ENCODE measurements at places on chromosomes 7 and 10.

DNA sequence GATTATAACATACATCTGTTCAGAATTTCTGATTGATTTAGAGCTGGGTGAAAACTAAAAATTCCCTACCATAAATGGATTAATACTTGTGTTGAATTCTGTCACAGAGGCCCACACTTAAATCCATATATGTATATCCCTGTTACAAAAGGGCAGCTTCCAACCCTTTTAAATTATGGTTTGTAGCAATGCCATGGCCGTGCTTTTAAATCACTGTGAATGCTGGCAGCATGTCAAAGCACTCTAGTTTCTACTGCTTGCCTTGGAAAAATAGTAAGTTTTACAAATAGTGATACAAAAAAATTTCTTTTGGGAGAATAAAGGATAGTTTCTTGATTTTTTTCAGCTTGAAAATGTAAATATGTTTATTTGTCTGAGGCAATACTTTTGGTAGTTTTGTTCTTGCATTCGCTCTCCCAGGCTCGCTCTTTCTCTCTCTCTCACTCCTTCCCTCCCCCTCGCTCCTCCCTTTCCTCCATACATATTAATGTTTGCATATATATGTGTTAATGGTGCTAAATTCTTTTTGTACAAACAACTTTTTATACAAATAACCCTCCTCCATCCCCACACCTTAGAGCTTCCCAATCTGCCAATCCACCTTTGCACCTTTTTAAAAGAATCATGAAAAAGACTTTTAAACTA, 29.8 kb downstream of the TES start:
- DNase-seq = no peak

- no peak for DNase-seq
Measured at GRCh38 chr10:97762816-97763215, 9.0 kb downstream of the SFRP5 start.

GRCh38 chr10:125057158-125058001, 103.0 kb downstream of the CTBP2 start:
- DNase-seq = peak; percentile 91

DNA sequence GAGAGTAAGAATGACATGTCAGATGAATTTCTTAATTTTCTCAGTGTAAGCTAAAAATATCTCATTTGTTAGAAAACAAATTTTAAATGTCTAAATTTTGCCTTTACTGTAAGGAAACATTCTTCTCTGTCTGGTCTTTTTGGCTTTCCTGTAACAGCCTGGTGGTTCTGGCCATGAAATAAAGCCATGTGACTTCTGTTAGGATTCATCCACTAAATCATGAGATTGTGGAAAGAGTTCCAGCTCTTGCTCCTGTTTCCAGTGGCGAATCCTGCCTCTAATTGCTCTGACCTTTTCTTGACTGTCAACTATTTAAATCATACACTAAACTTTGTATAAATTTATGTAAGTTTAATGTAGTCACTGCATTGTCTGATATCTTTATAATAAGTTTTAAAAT, 398.5 kb upstream of the AKR1E2 start:
- DNase-seq = no peak

GRCh38 chr10:14605231-14605925, 169.3 kb downstream of the FAM107B start:
- DNase-seq = peak; percentile 92

DNA sequence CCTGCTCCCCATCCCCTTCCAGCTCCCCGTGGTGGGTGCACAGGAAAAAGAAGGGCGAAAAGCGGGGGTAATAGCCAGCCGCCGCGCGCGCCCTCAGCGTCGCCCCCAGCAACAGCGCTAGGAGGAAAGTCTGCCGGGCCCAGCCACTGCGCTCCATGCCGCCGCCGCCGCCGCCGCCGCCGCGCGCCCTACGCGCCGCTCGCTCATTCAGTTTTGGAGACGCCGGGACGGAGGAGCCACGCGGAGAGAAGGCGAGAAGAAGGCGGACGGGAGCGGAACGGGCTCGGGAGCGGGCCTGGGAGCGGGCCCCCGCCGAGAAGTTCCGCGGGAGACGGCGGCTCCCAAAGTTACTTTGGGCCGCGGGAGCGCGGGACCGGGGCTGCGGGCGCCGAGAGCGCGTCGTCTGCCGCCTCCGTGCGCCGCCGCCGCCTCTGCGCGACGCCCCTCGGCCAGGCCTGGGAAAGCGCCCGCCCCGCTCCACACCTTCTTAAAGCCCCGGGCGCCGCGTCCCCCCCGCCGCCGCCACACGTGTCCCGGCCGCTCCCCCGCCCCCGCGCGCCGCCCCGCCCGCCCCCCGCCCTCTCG, at the start of gene RELN:
Gene RELN (minus strand): TSS at position 459 of the 585 bp plus-strand sequence. CDS start 302 bp downstream, at position 157.
- DNase-seq = peak; percentile 36

- no peak for DNase-seq
Measured at GRCh38 chr7:28203508-28204240, 23.1 kb upstream of the JAZF1 start.

GRCh38 chr10:73232887-73233286, 14.2 kb downstream of the DNAJC9 start:
- peak; percentile 22 for DNase-seq

GRCh38 chr7:137755427-137755826, 91.3 kb downstream of the DGKI start:
- no peak for DNase-seq

GRCh38 chr7:114047889-114048288, 129.1 kb upstream of the PPP1R3A start:
- DNase-seq = peak; percentile 66

GRCh38 chr10:1128115-1128514, 71.9 kb downstream of the WDR37 start:
- no peak for DNase-seq

DNA sequence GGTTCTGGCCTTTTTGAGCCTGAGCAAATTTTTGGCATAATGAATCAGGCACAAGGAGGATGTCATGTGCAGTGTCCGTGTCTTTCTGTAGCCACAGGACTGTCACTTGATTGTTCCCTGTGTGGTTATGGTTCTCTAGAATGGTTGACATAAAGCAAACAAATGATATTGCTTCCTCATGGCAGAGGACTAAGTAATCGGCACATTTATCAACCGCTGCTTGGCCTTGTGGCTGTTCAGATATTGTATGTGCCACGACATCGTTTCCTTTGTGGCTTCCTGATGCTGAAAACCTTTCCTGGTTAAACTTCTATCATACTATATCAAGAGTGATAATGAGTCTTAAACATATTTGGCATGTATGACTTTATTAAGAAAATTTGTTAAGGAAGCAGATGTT, 598.8 kb downstream of the SUGCT start:
- DNase-seq = no peak

DNA sequence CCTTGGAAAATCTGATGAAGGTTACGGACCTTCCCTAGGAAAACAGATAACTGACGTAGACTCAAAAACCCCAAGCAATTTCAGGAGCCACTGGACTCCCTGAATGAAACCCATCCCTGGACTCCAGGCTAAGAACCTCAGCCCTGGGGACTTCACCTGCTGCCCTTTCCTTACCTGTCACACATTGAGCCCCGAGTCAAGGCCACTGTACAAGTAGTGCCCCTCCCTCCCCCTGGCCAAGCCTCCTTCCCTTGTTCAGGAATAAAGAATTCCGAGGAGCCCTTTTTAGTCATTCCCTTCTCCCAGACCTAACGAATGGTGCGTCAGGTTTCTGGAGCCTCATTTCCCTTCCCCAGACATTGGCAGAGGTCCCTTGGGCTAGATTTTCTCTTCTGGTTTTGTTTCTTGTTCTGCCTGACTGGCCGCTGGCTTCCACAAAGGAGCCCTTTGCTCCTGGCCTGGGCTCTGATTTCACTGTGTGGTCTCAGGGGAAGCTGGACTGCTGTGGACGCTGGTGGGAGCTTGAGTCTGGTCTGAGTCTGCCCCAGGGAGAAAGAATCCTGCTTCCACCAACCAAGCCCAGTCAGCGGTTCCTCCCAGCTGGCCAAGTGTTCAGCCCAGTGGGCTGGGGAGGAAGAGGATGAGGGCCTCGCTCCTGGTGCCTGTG, 31.7 kb downstream of the ZNF775 start:
- no peak for DNase-seq

DNA sequence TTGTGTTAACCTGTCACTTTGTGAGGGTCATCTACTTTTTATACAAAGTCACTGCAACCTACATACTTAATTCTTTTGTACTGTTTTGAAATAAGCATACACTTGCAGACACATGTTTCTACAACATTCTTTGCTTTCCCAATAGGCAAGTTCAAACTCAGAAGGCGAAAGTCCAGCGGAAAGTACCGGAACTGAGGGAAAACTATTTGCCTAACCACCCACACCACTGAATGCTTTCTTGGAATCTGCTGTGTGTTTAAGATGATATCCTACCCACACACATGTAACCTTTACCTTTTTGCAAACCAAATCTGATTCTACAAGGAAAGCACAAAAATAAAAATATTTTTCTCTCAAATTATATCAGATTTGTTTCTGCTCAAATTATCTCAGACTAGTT, 139.4 kb upstream of the AGR3 start:
- DNase-seq = no peak

- DNase-seq = no peak
Measured at GRCh38 chr7:50653126-50653864, 88.1 kb upstream of the DDC start.

DNA sequence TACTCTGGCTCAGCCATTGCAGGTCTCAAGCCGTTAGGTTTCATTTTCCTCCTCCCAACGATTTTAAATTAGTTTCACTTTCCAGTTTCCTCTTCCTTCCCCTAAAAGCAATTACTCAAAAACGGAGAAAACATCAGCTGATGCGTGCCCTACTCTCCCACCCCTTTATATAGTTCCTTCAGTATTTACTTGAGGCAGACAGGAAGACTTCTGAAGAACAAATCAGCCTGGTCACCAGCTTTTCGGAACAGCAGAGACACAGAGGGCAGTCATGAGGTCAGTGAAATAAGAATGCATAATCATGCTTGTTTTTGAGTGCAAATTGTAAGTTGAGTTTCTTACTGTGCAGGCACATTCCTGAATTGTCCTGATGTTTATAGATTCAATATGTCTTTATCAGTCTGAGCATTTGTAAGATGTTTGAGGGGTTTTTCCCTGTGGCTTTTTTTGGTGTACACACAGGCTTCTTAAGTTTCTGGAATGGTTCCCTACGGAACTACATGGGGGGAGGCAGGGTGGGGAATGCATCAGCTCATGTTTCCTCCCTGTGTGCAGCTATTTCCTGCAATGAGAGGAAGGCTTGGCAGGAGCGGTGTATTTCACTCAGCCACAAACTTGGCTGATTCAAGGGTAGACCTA, at the start of gene IFIT3:
Gene IFIT3 (plus strand): TSS at position 195 of the 639 bp plus-strand sequence. CDS start 77 bp downstream, at position 272.
- DNase-seq = peak; percentile 91

DNA sequence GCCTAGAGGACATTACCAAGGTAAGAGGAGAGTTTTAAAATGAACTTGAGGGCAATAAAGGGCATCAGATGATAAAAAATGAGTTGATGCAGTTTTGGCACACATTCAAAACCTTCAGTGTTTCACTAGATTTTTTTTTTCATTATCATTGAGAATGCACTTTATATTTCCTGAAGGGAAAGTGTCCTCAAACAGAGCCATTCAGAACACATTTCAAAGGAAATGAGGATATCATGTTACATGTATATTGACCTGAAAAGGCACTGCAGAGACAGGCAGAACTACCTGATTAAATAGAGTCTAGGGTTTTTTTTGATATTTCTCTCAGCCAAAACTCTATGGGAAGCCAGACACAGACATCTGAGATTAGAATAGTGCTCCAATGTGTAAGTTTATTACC, 454.0 kb downstream of the NEBL start:
- no peak for DNase-seq

DNA sequence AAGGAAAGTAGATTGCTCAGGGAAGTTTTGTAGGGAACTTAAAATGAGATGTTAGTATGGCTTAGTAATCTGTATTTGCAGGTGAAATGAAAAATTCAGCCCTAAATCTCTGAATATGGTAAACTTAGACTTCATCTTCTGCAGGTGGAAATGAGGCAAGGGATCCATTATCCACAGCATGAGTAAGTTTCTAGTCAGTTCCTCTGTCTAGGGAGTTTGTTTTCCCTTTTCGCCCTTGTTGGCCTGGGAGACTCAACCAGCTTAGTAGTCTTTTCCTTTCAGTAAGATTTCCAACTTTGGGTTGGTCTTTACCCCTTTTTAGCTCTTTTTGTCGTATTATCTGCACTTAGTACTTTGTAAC, 65.6 kb downstream of the ZEB1 start:
- DNase-seq = peak; percentile 37

DNA sequence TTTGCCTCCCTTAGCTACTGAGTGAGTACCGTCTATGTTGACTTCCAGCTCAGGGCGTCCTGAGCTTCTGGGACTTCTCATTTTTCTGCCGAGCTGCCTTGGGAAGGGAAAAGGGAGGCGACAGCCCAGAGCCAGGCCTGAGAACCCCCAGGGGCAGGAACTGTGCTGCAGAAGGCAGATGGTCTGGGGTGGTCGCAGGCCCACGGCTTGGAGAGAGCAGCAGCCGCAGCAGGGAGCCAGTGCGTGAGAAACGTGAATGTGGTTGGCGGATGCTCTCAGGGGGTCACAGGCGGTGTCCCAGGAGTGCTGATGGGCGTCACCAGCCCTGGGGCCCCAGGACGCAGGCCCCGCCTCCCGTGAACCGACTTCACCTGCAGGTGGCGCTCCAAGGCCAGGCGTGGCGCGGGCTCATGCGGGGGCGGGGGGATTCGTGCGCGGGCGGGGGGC, 9.2 kb upstream of the PWWP2B start:
- peak; percentile 52 for DNase-seq

- no peak for DNase-seq
Measured at GRCh38 chr7:47430422-47430821, 151.5 kb downstream of the TNS3 start.

DNA sequence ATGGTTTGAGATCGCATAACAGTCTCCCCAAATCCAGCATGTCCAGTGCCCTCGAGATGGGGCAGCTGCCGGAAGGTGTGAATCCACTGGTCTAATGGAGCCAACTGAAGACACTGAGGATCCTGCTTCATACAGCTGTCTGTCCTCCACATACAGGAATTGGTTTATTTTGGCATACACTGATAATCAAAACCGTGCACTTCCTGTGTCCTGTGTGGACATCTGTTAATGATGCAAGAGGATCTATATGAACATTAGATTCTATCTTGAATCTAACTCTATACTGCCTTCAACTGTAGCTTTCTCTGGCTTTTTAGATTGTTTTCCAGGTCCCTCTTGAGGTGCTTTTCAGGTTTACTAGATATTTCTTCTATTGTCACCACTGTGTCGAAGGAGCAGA, 3.0 kb upstream of the JAZF1 start:
- no peak for DNase-seq

Data from ELR (cell line).